SJSA1 (cell line): ENCODE measurements at places on chromosomes 5 and 9.
A peak's percentile ranks its signal among the peaks of the same experiment; 100 is the strongest.

DNA sequence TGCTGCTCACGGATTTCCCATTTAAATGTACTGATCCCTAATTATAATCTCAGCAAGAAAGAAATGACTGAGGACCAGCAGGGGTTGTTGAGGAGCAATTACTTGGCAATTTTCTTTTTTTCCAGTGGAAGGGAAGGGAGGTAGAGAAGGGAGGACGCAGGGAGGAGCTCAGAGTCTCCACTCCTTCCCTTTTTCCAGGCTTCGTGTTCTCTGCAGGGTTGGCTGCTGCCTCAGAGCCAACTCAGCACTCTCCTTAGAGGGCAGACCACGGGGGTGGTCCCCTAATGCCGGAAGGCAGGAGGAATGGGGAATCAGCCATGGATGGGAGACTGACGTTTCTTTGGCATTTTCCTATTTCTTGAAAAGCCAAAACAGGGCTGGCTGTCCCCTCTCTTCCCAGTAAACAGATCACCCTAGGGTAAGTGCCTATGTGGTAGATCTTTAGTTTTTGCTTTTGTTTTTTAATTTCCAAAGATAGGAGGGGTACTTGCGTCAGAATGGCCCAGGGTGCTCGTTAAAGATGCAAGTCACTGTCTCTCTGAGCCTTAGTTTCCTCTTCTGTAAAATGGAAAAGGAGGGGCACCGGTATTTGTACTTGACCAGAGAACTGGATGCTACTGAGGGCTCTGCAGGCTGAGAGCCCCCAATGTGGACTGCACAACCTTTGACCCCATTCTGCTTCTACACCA, 39.6 kb upstream of the LCP2 start:
- no peak for DNase-seq

- no peak for DNase-seq
Observed at GRCh38 chr5:68641211-68641610, 425.7 kb downstream of the PIK3R1 start.

DNA sequence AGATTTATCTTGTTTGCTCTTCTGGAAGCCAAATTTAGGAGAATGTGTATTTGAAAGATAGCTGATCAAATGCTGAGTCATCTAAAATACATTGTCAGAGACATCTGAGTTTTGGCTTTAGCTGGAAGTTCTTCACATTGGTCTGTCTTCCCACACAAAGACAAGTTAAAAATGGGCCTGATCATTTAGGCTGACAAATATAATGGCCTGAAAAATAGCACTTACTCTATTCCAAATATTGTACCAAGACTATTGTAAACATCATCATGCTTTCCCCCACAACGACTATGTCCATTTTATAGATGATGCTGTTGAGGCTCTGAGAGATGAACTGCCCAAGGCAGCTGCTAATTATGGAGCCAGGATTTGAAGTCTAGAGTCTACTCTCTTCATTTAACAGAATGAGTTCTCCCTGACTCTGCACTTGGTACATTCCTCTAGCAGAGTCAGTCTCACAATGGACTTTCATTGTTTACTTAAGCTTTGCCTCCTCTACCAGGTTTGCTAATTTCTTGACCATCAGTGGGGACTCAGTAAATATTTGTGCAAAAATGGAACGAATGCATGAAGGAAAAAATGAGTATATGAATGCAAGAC, 619.4 kb upstream of the KLF4 start:
- no peak for DNase-seq

- no peak for DNase-seq
Observed at GRCh38 chr5:108122702-108123101, 259.2 kb downstream of the FBXL17 start.

- DNase-seq: no peak
Observed at GRCh38 chr9:114701988-114702387, 20.0 kb upstream of the TEX48 start.

DNA sequence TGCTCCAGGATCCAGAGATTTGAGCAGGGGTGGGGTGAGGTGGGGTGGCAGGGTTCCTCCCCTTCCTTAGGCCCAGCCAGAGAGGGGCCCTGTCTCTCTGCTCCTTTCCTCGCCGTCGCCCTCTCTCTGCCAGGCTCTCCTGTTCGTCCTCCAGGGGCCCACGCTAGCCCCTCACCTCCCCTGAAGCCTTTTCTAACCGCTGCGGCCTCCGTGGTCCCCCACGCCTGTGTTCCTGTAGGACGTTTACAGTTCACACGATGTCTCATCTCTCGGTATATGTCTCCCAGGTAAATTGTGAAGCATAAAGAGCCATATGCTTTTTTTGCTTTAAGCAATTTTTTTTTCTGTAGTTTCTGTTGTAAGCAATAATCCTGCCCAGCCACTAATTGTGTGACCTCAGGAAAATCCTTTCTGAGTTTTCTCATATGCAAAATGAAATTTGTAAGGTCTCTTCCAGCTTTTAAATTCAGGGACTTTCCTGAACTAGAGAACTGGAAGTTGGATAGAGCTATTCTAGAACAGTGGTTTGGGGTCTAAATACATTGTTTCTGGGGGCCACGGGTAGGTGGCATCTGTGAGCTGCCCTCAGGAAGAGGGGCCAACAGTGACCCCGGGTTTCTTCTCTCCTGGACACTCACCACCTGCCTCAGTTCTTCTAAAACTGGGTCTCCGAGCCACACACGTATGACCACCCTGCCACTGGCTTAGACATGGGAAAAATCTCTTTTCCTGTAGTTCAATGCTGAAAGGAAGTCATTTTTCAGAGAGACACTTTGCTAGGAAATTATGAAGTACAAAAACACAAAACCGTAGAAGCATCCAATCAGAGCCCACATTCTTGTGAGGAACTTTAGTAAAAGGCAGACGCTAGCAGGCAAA, 50.2 kb upstream of the ZNF366 start:
- DNase-seq: no peak

- DNase-seq: no peak
Observed at GRCh38 chr9:101579711-101580545, 14.8 kb downstream of the PPP3R2 start.

- no peak for DNase-seq
Observed at GRCh38 chr9:123191260-123191659, 77.1 kb downstream of the STRBP start.

- no peak for DNase-seq
Observed at GRCh38 chr5:141437221-141437620, 6.9 kb downstream of the PCDHGA12 start.

DNA sequence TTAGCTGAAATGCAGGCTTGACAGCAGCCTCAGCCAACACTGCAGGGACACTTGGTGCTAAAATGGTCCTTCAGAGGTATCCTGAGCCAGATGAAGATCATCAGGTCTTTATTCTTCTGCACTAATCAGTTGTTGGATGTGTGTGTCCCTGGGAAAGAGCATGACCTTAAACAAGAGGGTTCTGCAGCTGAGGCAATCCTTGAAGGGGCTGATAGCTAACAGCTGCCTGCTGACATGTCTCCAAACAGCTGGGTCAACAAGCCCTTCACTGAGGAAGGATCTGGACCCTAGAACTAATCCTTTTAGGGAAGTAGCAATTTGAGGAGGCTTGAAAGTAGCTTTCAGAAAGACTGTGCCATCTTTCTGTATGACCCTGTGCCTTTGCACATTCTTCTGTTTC, 376.3 kb upstream of the ACTBL2 start:
- no peak for DNase-seq

DNA sequence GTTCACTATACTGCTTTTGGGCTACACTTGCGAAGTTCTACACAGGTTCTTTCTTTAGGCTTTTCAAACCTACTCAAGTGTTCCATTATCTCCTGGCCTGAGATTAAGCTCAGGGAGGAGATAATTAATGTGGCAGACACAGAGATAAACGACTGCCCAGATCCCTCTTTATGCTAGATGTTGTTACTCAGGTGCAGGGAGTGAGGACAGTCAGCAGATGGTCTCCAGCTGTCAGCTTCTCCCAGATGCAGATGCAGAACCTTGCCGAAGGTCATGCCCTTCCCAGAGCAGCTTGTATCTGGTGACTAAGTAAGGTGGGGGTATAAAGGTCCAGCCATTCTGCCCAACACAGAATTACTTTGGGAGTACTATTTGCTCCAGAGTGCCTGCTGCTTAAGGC, 166.2 kb downstream of the ZNF462 start:
- DNase-seq: no peak

- DNase-seq: peak; percentile 33
Observed at GRCh38 chr5:180156141-180156540, 52.9 kb downstream of the RASGEF1C start.

DNA sequence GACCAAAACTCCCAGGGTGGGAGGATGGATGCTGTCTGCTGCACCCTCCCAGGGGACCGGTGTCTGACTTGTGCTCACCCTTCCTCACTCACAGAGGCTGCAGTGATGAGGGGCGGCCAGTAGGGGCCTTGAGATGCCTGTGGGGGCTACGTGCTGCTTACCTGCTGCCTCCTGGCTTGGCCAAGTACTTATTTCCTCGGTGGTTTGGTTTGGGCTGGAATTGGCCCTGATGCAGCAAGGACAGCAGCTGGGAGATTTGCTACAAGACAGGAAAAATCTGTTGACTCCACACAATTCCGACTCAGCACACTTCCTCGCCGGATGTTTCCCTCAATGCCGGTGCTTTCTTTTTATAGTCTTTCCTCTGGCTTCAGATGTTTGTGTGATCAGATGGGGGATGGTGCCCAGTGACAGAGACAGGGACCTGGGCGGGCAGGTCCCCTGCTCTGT, 6.6 kb downstream of the PCDH12 start:
- no peak for DNase-seq

GRCh38 chr5:61767231-61768080, 435.4 kb downstream of the ZSWIM6 start:
- no peak for DNase-seq

DNA sequence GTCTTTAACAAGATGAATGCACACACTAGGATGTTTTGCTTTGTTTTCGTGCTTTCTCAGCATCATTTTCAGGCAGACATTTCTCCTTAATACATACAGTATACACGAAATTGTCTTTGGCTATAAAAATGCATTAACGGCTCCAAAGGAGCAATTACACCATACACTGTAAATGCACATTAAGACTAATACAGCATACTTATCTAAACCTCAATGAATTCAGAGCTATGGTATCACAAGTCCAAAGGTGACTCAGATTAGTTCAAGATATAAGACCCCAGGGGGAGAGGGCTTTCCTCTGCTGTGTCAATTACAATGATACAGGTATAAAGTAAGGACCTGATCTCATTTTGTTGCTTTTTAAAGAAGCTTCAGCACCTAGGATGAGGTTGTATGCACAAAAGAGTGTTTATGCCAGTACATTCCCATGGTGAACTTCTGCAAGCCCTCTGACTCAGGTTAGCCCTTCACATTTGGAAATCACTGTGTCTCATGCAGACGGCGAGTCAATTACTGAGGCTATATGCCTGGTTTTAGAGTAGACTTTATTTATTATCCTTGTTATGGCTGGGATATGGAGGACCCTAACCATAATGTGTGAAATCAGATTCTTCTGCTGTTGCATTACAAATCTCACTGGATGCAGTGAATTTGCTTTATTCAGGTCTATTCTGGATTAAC, 233.3 kb downstream of the ZNF608 start:
- no peak for DNase-seq

- no peak for DNase-seq
Observed at GRCh38 chr5:58458743-58459145, 1.1 kb downstream of the PLK2 start.

GRCh38 chr5:110727025-110727314, 499 bp upstream of the TMEM232 start:
- DNase-seq: no peak

DNA sequence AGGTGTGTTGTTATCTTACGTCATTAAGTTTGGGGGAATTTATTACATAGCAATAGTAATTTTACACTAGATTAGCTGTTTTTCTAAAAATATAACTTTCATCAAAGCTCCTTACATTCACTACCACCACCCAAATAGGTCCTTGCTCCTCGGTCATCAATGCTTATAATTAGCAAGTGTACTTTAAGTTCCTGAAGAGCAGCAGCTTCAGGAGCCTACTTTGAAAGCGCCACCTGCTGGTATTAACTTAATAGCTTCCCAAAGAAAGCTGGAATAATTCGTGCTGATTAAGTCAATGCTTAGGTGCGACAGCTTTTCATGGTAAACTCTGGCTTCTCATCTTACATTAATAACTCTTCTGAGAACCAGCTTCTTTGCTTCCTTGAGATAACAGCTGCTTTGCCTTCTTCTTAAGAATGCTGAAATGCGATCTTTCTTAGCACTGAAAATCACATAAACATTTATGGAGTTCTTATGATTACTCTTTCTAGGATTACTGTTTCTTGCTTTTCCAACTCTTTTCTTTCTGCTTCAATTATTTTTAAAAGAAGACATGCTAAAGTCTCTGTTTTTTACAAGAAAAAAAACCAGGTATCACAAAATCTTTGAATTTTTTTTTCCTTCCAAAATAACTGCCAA, 10.0 kb upstream of the C5 start:
- DNase-seq: no peak

GRCh38 chr5:146553446-146553845, 37.5 kb upstream of the GPR151 start:
- DNase-seq: no peak

DNA sequence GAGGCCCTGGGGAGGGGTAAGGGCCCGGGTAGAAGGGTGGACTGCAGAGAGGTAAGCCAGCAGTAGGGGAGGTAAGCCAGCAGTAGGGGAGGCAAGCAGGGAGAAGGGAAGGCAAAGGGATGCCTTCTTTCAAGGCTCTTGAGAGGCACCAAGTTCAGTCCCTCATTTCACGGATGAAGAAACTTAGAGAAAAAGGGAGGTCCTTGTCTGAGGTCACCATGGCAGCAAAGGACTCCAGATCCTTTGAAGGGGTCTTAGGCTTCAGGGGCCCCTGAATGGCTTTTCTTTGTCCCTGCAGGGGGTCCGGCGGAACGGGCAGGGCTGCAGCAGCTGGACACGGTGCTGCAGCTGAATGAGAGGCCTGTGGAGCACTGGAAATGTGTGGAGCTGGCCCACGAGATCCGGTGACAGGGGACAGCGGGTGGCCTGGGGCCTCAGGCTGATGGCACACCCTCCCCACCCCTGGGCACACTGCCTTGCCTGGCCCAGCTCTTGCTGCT, 42.6 kb downstream of the RGS3 start:
- no peak for DNase-seq

GRCh38 chr5:177086654-177087397, at the start of gene FGFR4:
FGFR4 (plus strand) TSS chr5:177086915; CDS start chr5:177089603, 2,688 bp downstream.
- peak; percentile 79 for DNase-seq

DNA sequence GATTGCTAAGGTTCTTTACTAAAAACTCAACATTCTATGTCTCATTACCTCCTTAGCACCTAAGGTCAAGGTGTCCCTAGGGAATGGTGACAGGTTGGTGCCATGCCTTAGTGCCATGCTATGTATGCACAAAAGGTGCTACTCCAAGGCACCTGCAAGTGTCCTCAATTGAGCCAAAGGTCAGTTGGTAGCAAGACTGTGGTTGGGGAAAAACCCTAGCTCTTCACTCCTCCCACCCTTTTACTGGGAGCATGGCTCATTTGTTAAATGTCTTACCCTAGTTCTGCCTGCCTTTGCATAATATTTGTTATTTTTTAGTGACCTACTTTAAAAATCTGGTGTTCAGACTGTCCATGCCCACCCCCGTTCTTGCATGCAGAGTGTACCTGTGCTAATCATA, 17.0 kb downstream of the ACO1 start:
- no peak for DNase-seq

DNA sequence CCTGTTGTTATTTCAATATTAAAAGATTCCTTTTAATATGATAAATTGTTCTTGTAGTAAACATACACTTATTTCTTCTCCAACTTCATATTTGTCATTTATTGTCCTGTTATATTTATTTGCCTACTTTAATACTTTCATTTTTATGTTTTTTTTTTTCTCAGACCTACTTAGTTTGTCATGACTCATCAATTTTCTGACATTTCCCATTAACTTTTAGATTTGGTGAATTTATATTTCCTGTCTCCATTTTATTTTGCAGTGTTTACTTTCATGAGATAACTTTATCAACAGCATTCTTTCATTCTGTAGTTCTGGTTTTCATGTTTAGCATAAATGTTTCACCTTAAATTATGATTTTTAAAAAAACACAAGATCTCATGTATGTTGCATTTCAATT, 788.7 kb downstream of the EFNA5 start:
- no peak for DNase-seq
